ENCODE measurements at places on chromosomes 1 and 21.

GRCh38 chr1:32339363-32339978 is 3.4 kb upstream of the MARCKSL1 start:
- no peak for DNase-seq

- DNase-seq: no peak
Observed at GRCh38 chr21:29053656-29054055, 19.8 kb downstream of the CCT8 start.

- no peak for DNase-seq
Observed at GRCh38 chr1:162015196-162015595, 8.5 kb downstream of the OLFML2B start.

DNA sequence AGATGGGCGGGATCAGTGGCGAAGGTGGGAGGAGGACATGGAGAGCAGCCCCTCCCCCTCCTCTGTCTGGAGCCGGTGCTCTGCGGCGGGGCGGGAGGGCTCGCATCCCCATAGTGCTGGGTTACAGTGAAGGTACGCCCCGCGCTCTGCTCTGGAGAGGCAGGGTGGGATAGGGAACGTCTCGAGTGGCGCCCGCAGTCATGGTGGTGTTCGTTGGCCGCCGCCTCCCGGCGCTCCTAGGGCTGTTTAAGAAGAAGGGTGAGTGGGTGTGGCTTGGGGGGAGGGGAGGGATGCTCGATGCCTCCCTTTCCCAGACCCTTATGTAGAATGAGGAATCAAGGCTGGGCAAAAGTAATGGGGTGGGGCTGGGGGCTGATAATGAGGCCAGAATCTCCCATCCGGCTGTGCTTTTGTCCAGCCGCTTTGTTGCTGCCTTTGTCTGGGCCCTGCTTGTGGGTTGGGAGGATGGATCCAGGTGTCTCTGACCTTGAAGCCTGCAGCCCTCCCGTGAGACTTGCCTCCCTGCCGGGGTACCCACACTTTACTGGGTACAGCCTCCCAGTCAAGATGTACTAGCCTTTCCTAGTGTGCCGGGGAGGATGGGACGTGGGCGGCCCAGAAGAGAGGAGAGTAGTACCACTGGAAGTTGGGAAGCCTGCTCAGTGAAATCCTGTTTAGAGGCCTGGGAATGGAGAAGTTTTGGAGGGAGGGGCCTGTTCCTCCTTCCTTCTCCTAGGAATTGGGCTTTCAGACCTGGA is 51.4 kb downstream of the YARS1 start:
- peak; percentile 74 for DNase-seq

DNA sequence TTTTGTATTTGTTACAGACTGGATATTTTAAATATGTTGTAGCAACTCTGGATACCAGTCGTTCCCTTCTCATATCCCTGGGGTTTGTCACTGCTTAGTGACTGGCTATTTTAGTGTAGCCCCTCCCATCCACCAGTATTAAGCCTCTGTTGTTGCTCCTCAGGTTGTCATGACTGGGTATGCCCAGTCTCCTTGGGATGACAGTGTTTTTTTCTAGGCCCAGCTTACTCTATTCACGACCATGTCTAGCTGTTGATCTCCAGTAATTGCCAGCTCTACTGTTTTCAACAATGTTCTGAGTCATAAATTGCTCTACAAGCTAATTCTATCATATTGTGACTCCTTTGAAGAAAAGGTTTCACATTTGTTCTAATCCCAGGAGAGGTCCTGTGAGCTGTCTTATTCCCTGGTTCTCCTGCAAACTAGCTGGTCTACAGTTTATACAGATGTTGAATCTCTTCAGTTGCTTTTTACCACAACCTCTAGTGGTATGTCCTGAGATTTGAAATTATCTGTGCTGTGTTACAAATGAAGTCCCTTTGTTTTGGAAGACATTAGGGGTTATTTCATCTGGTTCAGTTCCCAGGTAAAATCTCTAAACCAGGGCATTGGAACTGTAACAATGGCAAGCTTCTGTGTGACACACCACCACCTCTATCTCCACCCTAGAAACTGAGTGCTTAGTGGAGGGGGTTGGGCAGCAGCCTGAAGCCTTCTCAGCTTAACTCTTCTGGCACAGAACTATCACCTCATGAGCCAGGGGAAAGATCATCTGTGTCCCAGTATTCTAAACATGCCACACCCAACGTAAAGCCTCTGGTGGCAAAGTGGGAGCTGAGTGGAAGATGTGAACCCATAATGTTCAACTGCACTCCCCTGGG is 124.6 kb downstream of the TRIM33 start:
- no peak for DNase-seq

GRCh38 chr1:227883641-227884301 is 64.0 kb downstream of the WNT9A start:
- DNase-seq: no peak

DNA sequence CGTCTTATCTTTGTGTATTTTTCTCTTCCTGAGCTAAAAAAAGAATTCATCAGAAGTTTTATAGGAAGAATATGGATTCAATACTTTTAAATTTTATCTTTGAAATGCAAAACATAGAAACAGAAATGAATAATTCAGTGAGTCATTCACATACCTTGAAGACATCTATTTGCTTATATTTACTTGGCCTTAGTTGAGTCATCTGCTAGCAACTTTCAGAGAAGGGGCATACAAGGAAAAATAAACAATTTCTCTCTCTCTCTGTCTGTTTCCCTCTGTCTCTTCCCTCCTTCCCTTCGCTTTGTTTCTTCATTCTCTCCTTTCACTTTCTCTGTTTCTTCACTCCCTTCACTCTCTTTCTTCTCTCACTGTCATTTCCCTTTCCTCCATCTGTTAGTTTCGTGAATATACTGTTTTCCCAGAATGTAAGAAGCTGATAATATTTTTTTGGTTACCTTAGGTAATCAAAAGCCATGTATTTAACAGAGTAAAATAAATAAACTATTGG is 477.2 kb downstream of the BRINP3 start:
- DNase-seq: no peak

- DNase-seq: no peak
Observed at GRCh38 chr1:38938722-38939260, 2.8 kb downstream of the RHBDL2 start.

DNA sequence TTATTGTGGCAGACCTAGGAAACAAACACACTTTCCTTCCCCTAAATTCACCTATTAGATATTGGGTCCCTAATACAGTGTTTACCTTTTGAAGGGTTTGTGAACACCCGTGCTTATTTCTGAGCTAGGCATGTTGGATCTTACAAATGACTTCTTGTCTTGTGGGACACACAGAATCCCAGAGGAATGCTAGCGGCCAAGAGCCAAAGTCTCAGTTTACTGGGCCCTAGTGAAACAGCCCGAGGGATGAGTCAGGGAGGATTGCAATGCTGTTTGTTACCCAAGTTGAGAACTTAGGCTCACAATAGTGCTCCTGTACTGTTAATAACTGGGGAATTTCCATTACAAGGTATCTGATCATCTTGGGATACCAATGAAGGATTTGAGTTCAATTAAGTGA is 100.1 kb upstream of the AKT3 start:
- no peak for DNase-seq

DNA sequence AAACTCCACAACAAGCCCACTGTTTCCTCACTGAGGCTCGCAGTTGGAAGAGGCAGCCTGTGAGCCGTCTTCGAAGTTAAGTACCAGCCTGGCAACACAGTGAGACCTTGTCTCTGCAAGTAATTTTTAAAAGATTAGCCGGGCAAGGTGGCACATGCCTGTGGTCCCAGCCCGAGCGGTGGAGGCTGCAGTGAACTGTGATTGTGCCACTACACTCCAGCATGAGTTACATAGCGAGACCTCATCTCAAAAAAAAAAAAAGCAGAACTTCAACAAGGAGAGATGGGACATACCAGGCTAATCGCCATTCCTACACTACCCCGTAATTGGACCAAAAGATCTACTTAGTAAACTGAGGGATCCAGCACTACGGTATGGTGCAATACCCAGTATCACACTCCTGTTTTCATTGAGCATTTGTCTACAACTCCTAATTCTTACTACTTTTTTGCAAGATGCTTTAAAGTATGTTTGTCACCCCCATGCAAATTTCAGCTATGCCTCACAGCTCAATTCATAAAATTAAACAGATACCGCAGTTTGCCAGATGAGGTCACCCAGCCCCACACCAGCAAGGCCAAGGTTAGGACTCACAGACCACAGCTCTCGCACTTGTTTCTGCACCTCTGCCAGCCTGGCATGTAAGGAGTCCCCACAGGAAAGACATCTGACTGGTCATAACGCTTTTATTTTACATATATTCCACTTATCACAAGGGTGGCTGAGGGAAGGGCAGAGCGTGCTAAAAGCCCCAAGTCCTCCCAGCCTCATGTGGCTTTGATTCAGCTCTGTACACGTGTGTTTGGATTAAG is 21.0 kb downstream of the SDE2 start:
- DNase-seq: no peak

GRCh38 chr1:99590578-99591209 is 55.2 kb upstream of the PALMD start:
- no peak for DNase-seq

DNA sequence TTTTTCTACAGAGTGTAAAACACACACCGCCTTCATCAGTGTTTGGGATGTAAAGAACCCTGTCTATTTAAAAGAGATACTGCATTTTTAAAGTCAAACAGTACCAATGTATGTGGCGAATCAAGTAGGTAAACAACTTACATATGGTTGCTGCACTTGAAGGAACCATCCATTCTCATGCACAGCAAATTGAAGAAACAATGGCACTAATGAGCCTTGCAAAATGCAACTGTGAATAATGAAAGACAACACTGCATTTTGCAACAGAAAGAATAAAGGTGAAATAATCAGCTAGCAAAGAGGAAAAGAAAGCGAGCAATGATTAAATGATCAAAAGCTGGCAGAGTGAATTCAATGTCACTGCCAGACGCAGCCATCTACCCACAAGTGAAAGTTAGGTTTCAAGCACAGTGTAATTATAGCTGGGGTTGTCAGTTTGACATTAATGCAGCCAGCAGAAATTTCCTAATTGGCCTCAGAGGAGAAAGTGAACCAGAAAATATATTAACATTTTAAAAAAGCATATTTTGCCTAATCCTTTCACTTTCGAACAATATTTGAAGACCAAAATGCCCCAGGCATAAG is 10.9 kb upstream of the BARHL2 start:
- no peak for DNase-seq

- no peak for DNase-seq
Observed at GRCh38 chr1:191685669-191686068, 472.6 kb upstream of the RGS18 start.

GRCh38 chr1:172342584-172343239 is 77.8 kb upstream of the C1orf105 start:
- DNase-seq: no peak

- no peak for DNase-seq
Observed at GRCh38 chr1:229231754-229232119, 39.2 kb upstream of the RAB4A start.

DNA sequence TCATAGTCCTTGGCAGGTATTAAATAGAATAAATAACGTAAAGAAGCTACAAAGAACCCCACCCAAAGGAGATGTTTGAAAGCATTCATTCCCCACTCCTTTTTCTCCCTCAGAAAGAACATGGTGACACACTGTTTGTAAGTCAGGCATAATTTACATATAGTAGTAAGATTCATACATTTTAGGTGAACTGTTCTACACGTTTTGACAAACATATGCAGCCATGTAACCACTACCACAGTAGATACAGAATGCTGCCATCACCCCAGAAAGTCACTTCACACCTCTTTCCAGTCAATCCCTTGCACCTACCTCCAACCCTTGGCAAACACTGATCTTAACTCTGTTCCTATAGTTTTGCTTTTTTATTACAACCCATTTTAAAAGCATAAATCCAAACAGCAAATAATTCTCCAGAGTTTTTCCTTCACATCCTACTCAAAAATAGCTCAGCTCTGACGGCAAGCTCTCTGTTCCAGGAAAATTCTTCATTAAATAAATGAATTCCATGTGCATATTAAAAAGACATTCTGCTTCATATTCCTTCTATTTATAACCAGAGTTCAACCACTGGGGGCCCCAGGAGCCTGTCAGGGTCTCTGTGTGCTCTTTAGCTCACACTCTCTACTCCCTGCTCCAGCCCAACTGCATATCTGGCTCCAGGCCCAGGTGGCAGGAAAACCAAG is 258.8 kb downstream of the PLPP3 start:
- no peak for DNase-seq

GRCh38 chr21:36436829-36437744 is 42.8 kb downstream of the CLDN14 start:
- DNase-seq: no peak

- DNase-seq: peak; percentile 95
Observed at GRCh38 chr1:248838357-248839167, 538 bp downstream of the ZNF672 start.
